DMS53 (cell line): ENCODE measurements at places on chromosomes 12 and 14.

- no peak for DNase-seq
Measured at GRCh38 chr12:104793285-104793684, 164.8 kb downstream of the SLC41A2 start.

DNA sequence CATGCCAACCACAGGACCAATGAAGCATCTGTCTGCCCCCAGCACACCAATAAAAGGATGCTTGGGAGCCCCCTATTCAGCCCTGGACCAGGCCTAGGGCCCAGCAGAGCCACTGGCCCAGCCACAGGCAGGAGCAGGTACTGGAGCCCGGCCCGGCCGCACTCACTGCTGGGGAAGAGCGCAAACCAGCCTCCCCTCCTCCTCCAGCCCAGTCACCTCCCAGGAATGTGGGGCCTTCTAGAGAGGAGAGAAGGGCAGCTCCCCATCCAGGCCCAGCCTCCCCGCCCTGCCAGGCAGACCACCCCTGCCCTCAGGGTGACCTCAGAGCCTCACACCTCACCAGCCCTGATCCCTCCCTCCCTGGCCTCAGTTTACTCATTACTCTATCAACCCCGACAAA is 56.2 kb downstream of the CCNK start:
- DNase-seq, result no peak

- DNase-seq, result peak; percentile 60
Measured at GRCh38 chr14:35883677-35884293, 57.6 kb downstream of the BRMS1L start.

- DNase-seq, result no peak
Measured at GRCh38 chr12:81354327-81354932, 276.6 kb downstream of the ACSS3 start.

- DNase-seq, result no peak
Measured at GRCh38 chr12:104933778-104934177, 24.3 kb downstream of the SLC41A2 start.

DNA sequence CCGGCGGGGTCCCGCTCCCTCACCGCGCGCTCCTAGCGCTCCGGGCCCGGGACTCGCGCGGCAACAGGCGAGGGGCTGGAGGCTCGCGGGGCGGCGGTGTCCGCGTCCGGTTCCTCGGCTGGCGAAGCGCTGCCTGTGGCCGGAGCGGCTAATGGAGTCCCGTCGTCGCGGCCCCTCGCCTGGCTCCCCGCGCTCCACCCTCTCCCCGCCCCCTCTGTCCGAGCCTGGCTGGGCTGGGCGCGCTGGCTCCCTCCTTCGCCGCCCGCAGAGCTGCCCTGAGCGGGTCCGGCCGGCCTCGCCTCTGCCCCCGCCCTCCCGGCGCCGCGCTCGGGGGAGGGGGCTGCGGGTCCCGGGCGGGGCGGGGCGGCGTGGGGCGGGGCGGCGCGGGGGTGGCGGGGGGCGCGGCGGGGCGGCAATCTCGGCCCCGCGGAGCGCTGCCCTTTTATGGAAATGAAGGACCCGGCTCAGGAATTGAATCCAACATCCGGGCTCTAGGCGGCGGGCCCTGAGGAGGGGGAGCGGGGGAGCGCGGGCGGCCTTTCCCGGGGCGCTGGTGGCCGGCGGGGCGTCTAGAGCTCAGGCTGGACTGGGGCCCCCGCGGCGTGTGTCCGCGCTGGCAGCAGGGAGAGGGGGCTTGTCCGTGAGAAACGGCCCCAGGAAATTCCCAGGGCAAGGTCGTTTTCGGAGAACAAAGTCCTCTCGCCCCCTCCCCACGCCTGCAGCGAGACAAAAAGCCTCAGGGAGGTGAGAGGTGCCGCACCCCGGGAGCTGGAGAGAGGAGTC is at the start of gene FERMT2:
TSS of gene FERMT2 (minus strand) at position 153 of the 783 bp plus-strand sequence. CDS start 482 bp downstream, outside the sequence.
- DNase-seq, result peak; percentile 90
